Activated CD8-positive, alpha-beta memory T cell treated with anti-CD3 and anti-CD28 coated beads for 4 hours (primary cell): ENCODE measurements at places on chromosomes 2 and 18.

DNA sequence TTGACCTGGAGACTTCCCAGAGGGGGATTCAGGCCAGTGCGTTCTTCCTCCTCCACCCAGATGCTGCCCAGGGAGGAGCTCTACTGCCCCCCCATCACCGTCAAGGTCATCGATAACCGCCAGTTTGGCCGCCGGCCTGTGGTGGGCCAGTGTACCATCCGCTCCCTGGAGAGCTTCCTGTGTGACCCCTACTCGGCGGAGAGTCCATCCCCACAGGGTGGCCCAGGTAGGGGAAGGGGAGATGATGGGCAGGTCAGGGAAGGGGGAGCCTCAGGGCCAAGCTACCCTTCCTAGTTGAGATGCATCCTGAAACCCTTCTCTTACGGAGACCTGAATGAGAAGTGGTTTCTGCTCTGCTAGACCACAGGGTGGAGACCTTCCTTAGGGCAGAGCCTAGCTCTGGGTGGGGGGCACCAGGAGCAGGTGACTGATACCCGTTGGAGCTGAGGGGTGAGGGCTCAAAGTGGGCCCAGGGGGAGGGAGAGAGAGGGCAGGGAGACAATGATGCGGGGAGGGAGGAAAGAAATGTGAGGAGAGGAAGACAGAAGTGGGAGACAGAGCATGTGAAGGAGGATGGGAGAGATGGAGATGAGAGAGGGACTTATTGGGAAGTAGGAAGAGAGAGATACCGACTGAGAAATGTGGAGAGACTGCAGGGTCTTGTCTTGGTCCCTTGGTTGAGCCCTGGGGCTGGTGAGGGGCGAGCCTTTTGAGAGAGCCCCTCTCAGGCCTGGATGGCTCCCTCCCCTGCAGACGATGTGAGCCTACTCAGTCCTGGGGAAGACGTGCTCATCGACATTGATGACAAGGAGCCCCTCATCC lies 159.4 kb downstream of the DYSF start:
- no peak for DNase-seq

DNA sequence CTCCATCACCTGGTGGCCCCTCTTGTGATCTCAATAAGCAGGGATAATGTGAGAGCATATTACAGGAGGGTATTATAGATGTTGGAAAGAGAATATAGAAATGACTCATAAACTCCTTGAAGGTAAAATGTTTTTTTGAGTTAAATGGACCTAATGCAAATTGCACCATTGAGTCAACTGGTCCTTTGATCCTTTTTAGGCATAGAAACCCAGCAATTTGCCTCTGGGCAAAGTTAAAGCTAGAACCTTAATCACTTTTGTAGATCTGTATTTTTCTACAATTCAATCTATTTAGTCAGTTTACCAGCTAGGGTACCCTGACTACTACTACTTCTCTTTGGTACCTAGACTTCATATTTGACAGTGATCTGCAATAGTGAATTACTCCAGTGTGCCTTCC lies 71.8 kb upstream of the RNF152 start:
- DNase-seq = no peak

DNA sequence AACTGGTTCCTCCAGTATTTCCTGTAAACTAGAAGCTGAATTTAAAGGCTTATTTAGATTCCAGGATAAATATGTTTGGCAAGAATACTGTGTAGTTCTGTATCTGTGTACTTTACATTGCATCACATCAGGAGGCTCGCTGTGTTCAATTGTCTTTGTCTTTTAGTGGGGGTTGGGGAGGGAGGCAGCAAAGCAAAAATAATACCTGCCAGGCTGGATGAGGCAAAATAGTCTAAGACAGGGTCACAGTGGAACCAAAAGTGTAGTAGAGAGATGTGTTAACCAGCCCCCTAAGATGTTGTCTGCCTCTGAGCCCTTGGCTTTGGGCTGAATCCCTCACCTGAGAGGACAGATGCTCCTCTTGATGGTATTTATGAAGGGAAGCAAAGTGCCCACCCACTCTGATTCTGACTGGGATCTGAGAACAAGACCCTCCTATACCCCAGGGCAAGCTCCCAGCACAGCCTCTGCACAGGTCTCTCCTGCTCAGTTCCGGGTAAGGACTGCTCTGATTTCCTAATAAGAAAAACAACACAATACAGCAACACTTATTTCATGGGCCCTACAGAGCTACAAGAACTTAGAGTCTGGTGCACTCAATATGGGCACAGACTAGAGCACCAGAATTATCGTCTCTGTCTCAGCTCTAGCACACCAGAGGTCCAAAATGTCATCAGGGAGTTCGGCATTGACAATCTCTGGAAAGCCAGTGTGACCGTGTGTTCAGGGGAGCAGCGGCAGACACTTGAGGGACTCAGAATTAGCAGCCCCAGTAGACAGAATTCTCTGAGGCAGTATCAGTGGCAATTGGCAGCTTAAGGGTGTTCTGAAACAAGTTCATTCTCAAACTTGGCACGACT lies 7.2 kb upstream of the AFTPH start:
- no peak for DNase-seq

GRCh38 chr18:60391571-60392226 lies 19.1 kb upstream of the MC4R start:
- DNase-seq = no peak

DNA sequence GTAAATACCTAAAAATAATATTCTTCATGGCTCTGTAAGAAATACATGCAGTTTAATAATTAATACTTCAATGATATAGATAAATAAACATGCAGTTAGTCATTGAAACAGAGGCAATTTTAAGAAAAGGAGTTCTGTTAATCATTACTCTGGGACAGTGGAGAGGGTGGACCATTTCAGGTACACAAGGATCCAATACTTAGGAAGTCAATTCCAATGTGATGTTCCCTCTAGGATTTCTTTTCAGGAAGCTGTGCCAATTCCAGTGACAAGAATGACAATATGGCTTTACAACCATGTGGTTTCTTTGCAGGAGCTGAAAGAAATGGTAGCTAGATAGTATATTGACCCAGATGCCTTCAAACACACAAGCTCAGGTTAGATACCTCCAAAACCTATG lies 175.8 kb upstream of the NETO1 start:
- DNase-seq = no peak
